ENCODE measurements at places on chromosomes 16 and 17. TPM values are rescaled to one million over a fixed set of nuclear protein-coding genes. Genes with fewer than 3 reads are reported as not detected.

The GDPD3 gene
- 7.3 TPM for total RNA-seq

The PIMREG gene
- not detected for total RNA-seq

The CDC6 gene
- 0.80 TPM for total RNA-seq

The ZNF469 gene
- 0.98 TPM for total RNA-seq

The SALL1 gene
- total RNA-seq = 0.33 TPM

The C16orf46 gene
- total RNA-seq = 3.4 TPM

The TPSB2 gene
- total RNA-seq = 5.6 TPM

The ARMC7 gene
- total RNA-seq = 5.6 TPM

The STX8 gene
- 54.1 TPM for total RNA-seq

The NTN1 gene
- total RNA-seq = 2.2 TPM

DNA sequence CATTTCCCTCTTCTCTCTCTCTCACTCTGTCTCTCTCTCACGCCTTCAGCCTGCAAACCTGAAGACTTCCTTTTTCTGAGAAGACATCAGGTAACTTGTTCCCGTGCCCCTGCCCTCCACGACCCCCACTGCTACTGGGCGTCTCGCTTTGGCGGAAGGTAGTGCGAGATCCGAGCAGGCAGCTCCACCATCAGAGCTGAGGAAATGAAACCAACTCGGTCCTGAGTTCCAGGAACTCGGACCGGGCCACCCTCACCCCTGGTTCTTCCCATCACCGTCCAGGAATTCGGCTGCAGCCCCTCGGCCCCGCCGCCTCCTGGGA lies 585 bp downstream of the MLKL start:
- DNase-seq = no peak
- no peaks in the 10 kb centered on the region for H3K4me1 ChIP-seq
- peak overlapping the region; percentile 93 for H3K4me3 ChIP-seq
- no peaks in the 10 kb centered on the region for H3K36me3 ChIP-seq

DNA sequence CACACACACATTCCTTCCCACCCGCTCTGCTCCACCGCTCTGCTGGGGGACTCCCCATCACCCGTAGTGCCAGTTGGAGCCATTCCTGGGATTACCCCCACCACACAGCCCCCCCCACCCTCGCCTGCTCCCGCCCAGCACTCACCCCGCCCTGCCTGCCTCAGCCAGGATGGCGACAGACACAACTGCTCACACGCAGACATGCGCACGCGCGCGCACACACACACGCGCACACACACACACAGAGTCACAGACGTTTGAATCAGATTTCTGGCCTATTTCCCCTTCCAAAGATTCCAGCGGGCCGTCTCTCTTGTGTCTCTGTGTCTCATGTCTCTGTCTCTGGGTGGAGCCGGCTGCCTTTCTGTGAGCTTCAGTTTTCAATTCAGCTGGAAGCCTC lies 4.4 kb downstream of the CACNA1G start:
- peak overlapping the region; percentile 92 for H3K27ac ChIP-seq
- DNase-seq = peak; percentile 56
- no peaks in the 10 kb centered on the region for H3K4me1 ChIP-seq
- H3K36me3 ChIP-seq = no peaks in the 10 kb centered on the region

DNA sequence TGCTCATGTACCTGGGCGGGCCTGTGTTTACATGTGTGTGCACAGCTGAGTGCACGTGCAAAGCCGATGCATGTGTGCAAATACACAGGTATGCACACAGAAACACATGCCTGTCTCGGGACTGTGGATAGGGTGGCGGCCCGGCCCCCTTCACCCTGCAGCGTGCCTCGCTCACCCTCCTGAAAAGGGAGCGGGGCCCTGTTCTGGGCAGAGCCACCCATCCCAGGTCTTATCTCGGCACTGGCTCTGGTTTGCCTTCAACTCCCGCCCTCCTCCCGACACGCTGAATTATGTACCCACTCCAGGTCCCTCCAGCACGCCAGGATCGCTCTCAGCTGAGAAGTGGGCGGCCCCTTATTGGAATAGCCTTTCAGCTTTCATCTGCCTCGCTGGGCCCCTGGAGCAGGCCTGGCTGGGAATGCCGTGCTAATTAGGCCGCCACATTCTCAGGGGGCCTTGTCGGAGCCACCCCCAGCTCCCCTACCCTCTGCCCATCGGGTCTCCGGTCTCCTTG lies 77.8 kb downstream of the RTN4RL1 start:
- no peak for DNase-seq
- no peak overlapping the region for H3K4me3 ChIP-seq
- no peak overlapping the region for H3K27ac ChIP-seq
- no peaks in the 10 kb centered on the region for H3K4me1 ChIP-seq
- no peaks in the 10 kb centered on the region for H3K36me3 ChIP-seq

GRCh38 chr17:59642565-59642964 lies 22.9 kb downstream of the CLTC start:
- H3K27me3 ChIP-seq = no peaks in the 10 kb centered on the region
- no peak for DNase-seq
- peaks cover 5% of the 10 kb centered on the region for H3K36me3 ChIP-seq

DNA sequence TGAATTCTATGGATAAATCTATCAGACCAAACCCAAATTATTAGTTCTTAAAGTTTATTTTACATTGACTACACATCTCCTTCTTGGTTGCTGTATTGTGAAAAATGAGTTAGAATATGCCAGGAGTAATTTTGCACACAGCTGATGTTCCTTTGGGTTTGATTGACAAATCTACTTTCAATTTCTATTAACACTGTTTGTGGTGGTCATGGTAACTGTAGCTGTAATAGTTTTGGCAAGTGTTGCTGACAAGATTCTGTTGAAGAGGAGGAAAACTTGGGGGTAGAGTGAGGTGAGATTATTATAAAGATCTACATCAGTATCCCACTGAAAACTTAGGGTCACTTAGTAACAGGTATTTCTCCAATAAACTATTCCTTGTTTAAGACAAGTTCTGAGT lies 30.3 kb downstream of the MRTFB start:
- peak overlapping the region; percentile 83 for H3K27ac ChIP-seq
- no peaks in the 10 kb centered on the region for H3K4me1 ChIP-seq
- H3K36me3 ChIP-seq = no peaks in the 10 kb centered on the region
- no peak for DNase-seq
- H3K4me3 ChIP-seq = no peak overlapping the region

DNA sequence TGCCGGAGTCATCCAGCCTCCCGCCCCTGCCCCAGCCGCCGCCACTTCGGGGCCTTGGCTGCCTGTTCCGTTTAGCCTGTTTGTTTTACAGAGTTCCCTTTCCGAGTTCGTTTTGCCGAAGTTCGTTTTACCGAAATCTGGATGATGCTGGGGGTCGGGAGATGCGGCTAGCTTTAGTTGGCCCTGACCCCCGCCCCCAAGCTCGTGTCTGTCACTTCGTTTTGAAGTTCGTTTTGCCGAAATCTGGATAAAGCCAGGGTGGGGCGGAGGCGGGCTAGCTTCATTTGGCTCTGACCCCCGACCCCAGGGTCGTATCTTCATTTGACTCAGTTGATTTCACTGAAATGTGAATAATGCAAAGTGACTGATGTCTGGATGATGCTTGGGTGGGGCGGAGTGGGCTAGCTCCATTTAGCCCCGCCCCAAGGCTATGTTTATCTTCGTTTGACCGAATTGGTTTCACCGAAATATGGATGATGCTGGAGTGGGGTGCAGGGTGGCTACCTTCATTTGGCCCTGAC lies 591 bp downstream of the PSMD7 start:
- H3K36me3 ChIP-seq = no peaks in the 10 kb centered on the region
- H3K27ac ChIP-seq = peak overlapping the region; percentile 97
- no peak for DNase-seq
- peaks cover 4% of the 10 kb centered on the region for H3K4me1 ChIP-seq
- H3K4me3 ChIP-seq = peak overlapping the region; percentile 81

DNA sequence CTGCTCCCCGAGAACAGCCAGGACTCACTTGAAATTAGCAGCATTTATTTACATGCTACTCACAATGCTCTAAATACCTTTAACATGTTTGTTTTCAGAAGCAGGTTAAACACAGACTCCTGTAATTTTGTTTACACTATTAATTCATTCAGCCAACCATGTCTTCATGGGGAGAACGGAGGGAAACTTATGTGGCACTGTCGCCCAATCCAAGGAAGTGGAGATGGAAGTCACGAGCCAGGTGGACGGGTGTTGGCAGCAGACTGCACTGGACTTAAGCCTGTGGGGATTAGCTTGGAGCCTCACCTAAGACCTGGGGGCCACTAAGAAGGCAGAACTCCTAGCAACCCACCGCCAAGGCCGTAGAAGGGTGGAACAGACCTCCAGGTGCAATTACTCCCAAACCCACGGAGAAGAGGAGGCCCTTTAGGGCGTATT lies 8.8 kb upstream of the GFAP start:
- H3K27ac ChIP-seq = no peak overlapping the region
- no peak overlapping the region for H3K4me3 ChIP-seq
- no peaks in the 10 kb centered on the region for H3K36me3 ChIP-seq
- no peaks in the 10 kb centered on the region for H3K4me1 ChIP-seq

DNA sequence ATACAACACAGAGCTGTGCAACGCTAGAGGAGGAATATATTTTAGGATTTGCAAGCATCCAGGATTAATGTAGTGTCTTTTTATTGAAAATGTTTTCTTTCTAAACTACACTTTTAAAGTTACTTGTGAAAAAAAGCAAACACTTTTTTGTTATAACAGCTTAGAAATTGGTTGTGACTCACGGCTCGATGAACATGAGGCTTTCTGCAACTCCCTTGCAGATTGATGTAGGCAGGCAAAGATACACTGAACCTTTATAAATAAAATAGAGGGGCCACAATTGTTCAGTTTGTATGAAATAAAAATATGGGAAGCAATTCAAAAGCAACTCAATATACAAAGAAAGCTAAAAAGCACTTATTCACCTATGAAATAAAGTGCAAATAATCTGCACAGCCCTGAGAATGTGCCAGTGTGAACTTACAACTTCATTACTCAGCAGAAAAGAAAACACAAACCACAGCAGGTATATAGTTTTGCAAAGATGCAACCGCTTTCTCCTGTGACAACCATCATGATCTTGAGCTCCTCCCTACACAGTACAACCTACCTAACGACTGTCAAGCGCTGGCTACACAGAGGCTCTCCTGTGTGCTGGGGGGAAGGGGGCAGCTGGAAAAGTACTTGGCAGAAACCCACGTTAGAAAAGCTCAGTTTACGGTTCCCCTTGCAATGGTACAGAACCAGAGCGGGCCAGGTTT lies 948 bp downstream of the LUC7L start:
- H3K36me3 ChIP-seq = no peaks in the 10 kb centered on the region
- H3K4me1 ChIP-seq = peaks cover 12% of the 10 kb centered on the region
- H3K27ac ChIP-seq = peak overlapping the region; percentile 95
- no peak for DNase-seq
- H3K4me3 ChIP-seq = peak overlapping the region; percentile 90
- H3K27me3 ChIP-seq = no peaks in the 10 kb centered on the region

DNA sequence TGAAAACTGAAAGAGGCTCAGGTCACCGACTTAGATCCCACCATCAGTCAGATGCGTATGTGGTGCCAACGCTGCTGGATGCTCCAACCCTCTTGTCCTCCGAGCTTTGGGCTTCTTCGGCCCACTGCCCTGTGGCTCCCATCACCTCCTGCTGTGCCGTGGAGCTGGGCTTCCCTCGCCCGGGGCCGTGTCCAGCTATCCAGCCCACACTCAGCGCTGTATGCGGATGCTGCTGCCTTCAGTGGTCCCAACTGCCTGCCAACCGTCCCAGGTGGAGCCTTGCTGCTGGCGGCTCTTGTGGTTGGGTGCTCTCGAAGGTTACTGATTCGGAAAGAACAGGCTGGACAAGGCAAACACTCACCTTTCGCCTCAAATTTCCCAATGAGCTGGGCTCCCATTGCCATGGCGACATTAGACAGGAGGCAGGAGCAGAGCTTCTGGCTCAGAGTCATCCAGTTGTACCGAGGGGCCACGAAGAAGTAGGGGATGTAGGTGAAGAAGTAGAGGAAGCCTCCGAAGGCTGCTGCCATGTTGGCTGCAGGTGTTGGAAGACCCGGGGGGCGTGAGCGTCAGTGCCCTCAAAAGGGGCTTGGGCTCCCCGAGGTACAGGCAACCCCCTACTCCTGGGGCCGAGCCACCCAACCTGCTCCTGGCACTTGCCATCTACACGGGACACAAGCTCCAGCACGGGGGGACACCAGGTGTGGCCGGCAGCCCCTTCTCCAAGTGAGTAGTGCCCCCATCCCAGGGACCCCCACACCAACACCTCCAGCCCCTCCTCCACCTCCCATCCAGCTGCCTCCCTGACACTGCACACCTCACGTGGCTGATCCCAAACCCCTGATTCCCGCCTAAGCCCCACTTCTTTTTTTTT lies 32.2 kb downstream of the ABCA3 start:
- DNase-seq = no peak
- H3K36me3 ChIP-seq = no peaks in the 10 kb centered on the region
- H3K4me3 ChIP-seq = no peak overlapping the region

Measured in breast epithelium (tissue), 4 donors.